ENCODE measurements at places on chromosomes 12 and 14. TPM values are rescaled to one million over a fixed set of nuclear protein-coding genes. Genes with fewer than 3 reads are reported as not detected.

DNA sequence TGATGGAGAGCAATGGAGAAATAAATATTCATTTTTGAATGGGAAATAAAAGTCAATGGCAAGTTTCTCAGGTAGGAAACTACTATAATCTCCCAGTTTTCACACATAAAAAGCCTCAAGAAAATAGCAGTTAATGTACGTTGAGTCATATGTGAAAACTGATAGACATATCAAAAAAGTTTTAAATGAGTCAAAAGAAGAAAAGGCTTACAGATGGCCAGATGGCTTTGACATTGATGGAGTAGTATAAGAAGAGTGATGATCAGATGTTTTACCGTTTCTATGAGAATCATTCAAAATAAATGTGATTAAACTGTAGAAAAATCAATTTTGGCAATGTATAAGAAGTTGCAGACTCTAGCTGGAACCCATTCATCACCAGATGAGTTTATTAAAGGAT lies 97.8 kb downstream of the LLPH start:
- peaks cover 26% of the 10 kb centered on the region for H3K27me3 ChIP-seq
- no peak for DNase-seq
- H3K36me3 ChIP-seq, result no peaks in the 10 kb centered on the region

- no peak overlapping the region for H3K4me3 ChIP-seq
- no peaks in the 10 kb centered on the region for H3K4me1 ChIP-seq
- DNase-seq, result no peak
- H3K36me3 ChIP-seq, result no peaks in the 10 kb centered on the region
Observed at GRCh38 chr14:101187816-101188570, 284.5 kb upstream of the RTL1 start.

- H3K4me1 ChIP-seq, result no peaks in the 10 kb centered on the region
- no peak for DNase-seq
- H3K4me3 ChIP-seq, result no peak overlapping the region
- no peak overlapping the region for H3K27ac ChIP-seq
- H3K27me3 ChIP-seq, result no peaks in the 10 kb centered on the region
Observed at GRCh38 chr12:90627180-90627896, 327.6 kb downstream of the CCER1 start.

- H3K27me3 ChIP-seq, result no peaks in the 10 kb centered on the region
- H3K36me3 ChIP-seq, result no peaks in the 10 kb centered on the region
- no peak overlapping the region for H3K27ac ChIP-seq
- H3K4me1 ChIP-seq, result no peaks in the 10 kb centered on the region
Observed at GRCh38 chr12:78402366-78403134, 462.0 kb upstream of the SYT1 start.

DNA sequence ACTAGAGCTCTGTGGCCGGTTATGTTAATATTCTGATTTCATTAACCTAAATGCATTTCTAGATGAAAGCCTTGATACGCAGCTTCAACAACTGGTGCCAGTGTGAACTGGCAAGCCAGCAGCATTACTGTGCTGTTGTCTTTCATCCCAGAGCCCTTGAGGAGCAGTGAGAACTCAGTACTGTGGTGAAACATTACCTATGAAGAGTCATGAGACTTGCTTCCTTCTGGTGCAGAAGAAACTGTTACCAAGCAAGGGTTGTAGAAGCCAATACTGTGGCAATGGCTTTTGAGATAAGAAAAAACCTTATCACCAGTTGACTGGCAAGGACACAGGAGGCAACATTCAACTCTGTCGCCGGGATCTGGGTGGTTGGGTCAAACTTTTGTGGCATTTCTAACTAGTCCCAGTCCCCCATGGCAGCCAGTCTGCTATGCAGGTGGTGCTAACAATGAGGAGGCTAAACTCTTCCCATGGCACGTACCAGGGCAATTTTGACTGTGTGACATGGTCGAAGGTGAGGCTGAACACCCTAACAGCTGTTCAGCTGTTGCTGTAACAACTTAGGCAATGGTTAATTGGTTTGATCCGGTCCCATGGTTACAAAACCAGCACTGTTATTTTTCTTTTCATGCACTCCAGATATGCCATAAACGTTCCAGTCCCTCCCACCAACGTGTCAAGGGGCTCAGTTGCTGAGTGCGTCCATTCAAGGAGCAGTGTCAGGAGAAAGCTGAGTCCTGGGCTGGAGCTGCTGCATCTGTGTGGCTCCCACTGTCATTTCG lies 12.6 kb upstream of the LGALS3 start:
- H3K4me1 ChIP-seq, result peaks cover 10% of the 10 kb centered on the region
- no peak overlapping the region for H3K4me3 ChIP-seq
- no peak for DNase-seq
- H3K36me3 ChIP-seq, result no peaks in the 10 kb centered on the region
- H3K27ac ChIP-seq, result no peak overlapping the region

DNA sequence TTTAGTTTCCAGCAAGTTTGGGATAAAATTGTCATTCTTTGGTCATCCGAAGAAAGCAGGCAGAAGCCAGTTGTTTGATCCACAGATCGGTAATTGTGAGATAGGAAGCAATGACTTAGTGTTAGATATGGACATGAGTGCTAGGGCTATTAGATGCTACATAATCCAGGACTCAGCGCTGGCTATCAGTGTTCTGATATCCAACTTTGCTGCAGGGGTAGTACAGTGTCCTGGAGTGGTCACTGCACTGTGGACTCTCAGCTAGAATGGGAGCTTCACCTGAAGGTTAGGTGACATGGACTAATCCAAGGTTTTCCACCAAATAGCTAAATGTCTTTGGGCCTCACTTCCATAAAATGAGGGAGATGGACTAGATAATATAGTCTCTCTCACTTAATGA lies 39.9 kb downstream of the STK38L start:
- no peak overlapping the region for H3K27ac ChIP-seq
- H3K36me3 ChIP-seq, result peaks cover 3% of the 10 kb centered on the region
- H3K27me3 ChIP-seq, result no peaks in the 10 kb centered on the region
- peaks cover 4% of the 10 kb centered on the region for H3K4me1 ChIP-seq

DNA sequence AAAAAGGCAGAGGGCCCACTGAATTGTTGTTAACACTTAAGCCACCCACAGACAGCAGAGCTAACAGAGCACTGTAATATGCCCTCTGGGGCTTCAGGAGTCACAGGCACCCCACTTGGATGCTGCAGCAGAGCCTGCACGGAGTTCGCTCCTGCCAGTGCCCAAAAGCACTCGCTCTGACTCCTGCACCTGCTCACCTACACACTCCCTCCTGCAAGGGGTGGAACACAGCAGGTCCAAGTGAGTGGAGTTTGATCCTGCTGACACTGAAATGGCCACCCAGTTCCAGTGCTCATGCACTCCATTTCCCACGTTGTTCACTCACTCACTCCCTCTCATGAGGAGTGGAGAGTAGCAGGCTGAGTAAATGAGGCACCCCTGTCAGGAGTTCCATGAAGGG lies 68.8 kb downstream of the OSBPL8 start:
- peaks cover 61% of the 10 kb centered on the region for H3K36me3 ChIP-seq
- no peaks in the 10 kb centered on the region for H3K27me3 ChIP-seq
- peaks cover 2% of the 10 kb centered on the region for H3K4me1 ChIP-seq
- no peak for DNase-seq
- H3K27ac ChIP-seq, result no peak overlapping the region

DNA sequence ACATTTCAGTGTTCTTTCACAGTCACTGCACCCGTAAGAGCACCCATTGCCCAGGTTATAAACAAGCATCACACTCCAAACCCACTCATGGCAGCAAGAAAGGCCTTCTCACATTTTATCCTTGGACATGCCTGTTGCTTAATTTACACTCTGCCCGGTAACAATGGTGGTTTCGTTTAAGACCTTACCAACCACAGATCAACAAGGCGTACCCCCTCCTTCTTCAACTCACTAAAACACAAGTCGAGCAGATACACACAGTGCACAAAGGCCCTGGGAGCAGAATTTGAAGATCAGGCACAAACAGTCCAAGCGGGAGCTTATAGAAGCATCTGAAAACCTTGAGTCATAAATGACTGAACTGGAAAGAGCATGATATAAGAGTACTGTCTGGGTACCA lies 98.1 kb downstream of the GALC start:
- no peak for DNase-seq
- no peak overlapping the region for H3K4me3 ChIP-seq
- no peak overlapping the region for H3K27ac ChIP-seq

DNA sequence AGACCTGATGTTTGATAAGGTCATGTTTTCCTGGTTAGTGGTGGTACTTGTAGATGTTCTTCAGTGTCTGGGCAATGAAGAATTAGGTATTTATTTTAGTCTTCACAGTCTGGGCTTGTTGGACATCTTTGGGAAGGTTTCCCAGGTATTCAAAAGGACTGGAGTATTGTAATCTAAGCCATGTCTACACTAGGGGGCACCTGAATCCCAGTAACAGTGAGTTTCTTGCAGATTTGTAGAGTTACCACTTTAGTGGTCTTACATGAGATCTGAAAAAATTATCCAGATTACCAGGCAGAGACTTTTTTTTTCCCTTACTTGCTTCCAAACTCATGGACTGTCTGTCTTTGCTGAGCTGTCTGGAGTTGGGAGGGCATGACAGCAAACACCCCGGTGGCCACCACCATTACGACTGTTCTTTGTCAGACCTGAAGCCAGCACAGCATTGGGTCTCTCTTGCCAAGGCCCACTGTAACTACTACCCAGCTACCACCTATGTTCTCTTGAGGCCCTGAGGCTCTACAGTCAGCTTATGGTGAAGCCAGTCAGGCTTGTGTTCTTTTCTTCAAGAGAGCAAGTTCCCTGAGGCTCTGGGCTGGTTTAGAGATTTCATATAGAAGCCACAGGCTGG lies 820.7 kb upstream of the FBXO33 start:
- no peaks in the 10 kb centered on the region for H3K4me1 ChIP-seq
- no peaks in the 10 kb centered on the region for H3K27me3 ChIP-seq
- DNase-seq, result no peak
- no peak overlapping the region for H3K4me3 ChIP-seq

DNA sequence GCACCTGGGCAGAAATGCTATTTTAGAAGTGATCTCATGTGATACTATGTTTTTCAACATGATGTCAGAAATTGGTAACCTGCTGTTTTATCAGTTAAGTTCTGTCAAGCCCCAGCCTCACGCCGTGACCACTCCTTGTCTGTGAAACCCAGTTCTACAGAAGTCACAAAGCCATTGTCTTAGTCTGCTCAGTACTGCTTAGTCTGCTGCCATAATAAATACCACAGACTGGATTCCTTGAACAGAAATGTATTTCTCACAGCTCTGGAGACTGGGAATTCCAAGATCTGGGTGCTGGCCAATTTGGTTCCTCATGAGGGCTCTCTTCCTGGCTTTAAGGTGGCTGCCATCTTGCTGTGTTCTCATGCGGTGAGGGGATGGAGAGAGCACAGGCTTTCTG lies 176.9 kb downstream of the PRKCH start:
- peaks cover 71% of the 10 kb centered on the region for H3K36me3 ChIP-seq
- H3K27ac ChIP-seq, result no peak overlapping the region
- H3K4me3 ChIP-seq, result no peak overlapping the region
- no peak for DNase-seq
- no peaks in the 10 kb centered on the region for H3K27me3 ChIP-seq
- peaks cover 70% of the 10 kb centered on the region for H3K4me1 ChIP-seq

- no peak overlapping the region for H3K27ac ChIP-seq
- no peak for DNase-seq
- no peaks in the 10 kb centered on the region for H3K36me3 ChIP-seq
- H3K4me3 ChIP-seq, result no peak overlapping the region
- H3K4me1 ChIP-seq, result no peaks in the 10 kb centered on the region
Observed at GRCh38 chr12:15709551-15709950, 79.6 kb downstream of the EPS8 start.

Gene NDUFA9
- total RNA-seq, result 120 TPM

Gene AKAP3
- 2.6 TPM for total RNA-seq

Gene EFS
- not detected for total RNA-seq

Gene PLEKHG7
- not detected for total RNA-seq
